Prostate gland (tissue), 2 donors: ENCODE measurements at places on chromosomes 7 and 10. TPM values are rescaled to one million over a fixed set of nuclear protein-coding genes. Genes with fewer than 3 reads are reported as not detected.

DNA sequence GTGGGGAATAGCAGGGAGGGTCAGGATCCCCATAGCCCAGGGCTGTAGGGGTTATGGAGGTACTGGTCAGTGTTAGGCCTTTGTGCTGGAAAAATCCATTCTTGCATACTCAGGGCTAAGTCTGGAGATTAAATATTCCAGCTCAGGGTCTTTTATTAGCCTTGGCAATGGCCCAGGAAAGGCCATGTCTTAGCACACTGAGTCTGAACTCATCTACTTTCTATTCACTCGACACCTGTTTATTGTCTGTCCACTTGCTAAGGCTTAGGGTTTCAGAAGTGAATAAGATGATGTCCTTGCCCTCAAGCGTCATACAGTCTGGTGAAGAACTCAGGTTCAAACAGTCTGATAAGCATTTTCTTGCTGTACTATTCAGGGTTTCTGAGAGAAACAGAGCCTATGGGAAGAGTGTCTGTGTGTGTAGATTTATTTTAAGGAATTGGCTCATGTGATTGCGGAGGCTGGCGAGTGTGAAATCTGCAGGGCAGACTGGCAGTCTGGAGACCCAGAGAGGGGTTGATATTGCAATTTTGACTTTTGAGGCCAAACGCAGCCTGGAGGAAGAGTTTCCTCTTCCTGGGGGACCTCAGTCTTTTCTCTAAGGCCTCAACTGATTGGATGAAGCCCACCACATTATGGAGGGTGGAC, 135.8 kb downstream of the RAMP3 start:
- H3K4me1 ChIP-seq: no peaks in the 10 kb centered on the region
- no peaks in the 10 kb centered on the region for H3K36me3 ChIP-seq
- no peaks in the 10 kb centered on the region for H3K27me3 ChIP-seq
- no peak overlapping the region for H3K4me3 ChIP-seq

- no peak overlapping the region for H3K27ac ChIP-seq
- no peaks in the 10 kb centered on the region for H3K36me3 ChIP-seq
- no peak for DNase-seq
- no peaks in the 10 kb centered on the region for H3K27me3 ChIP-seq
- H3K4me3 ChIP-seq: no peak overlapping the region
- H3K4me1 ChIP-seq: no peaks in the 10 kb centered on the region
These were observed 45.5 kb upstream of the ANAPC16 start for GRCh38 chr10:72170263-72170662.

- H3K36me3 ChIP-seq: no peaks in the 10 kb centered on the region
- no peak overlapping the region for H3K27ac ChIP-seq
- DNase-seq: no peak
- no peaks in the 10 kb centered on the region for H3K27me3 ChIP-seq
- no peak overlapping the region for H3K4me3 ChIP-seq
- H3K4me1 ChIP-seq: no peaks in the 10 kb centered on the region
These were observed 30.0 kb downstream of the EEPD1 start for GRCh38 chr7:36182854-36183604.

DNA sequence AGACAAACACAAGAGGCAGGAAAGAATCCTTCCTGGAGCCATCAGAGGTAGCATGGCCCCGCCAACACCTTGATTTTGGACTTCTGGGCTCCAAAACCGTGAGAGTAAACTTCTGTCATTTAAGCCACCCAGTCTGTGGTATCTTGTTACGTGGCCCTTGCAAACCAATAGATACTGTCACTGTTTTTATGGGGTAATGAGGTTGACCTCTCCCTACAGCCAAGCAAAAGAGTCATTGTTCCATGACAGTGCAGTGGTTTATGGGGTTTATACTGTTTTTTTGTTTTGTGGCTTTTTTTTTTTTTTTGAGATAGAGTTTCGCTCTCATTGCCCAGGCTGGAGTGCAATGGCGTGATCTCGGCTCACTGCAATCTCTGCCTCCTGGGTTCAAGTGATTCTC, 32.8 kb downstream of the KIAA1549 start:
- no peak overlapping the region for H3K4me3 ChIP-seq
- H3K27ac ChIP-seq: no peak overlapping the region
- no peaks in the 10 kb centered on the region for H3K36me3 ChIP-seq
- DNase-seq: no peak

GRCh38 chr7:105022458-105022857, 8.5 kb downstream of the KMT2E start:
- H3K27me3 ChIP-seq: no peaks in the 10 kb centered on the region
- no peaks in the 10 kb centered on the region for H3K4me1 ChIP-seq
- no peaks in the 10 kb centered on the region for H3K36me3 ChIP-seq
- no peak overlapping the region for H3K27ac ChIP-seq
- no peak for DNase-seq
- no peak overlapping the region for H3K4me3 ChIP-seq

GRCh38 chr7:30879139-30880124, 32.2 kb upstream of the AQP1 start:
- no peaks in the 10 kb centered on the region for H3K36me3 ChIP-seq
- H3K27ac ChIP-seq: no peak overlapping the region
- H3K27me3 ChIP-seq: no peaks in the 10 kb centered on the region
- no peak overlapping the region for H3K4me3 ChIP-seq

DNA sequence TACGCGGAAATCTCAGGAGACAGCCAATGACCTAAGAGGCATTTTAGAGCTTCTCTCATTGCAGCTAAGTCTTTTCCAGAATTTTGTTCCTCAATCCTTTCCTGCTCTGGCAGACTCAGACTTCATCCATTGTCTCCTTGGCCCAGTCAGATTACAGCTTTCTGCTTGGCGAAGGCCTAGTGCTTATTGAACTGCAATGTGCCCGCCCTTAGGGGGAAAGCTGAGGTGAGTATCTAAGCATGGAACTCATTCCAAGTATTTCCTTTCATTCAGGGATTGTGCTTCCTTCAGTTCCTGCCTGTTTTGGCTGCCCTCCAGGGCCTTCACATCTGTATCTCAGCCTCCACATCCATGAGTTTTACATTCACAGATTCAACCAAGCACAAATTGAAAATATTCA, 37.5 kb downstream of the PRLHR start:
- no peaks in the 10 kb centered on the region for H3K27me3 ChIP-seq
- no peak overlapping the region for H3K27ac ChIP-seq
- H3K4me3 ChIP-seq: no peak overlapping the region
- no peaks in the 10 kb centered on the region for H3K36me3 ChIP-seq
- no peaks in the 10 kb centered on the region for H3K4me1 ChIP-seq
- no peak for DNase-seq

DNA sequence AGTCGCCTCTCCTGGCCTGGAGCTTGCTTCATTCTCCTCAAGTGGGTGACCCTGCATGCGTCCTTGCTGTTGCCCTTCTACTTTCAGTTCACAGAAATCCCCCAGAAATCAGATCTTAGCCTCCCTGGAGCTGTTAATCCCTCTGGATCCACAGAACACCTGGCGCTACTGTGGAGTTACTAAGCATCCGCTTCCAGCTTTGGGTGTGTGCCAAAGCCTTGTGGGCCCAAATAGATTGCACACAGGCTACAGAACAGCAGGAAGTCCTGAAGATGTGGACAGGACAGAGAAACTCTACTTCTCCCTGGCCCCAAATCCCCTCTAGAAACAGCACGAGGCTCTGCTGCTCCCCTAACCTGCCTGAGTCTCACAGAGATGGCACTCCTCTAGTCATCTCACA, 36.6 kb upstream of the PDLIM1 start:
- no peak overlapping the region for H3K27ac ChIP-seq
- no peak overlapping the region for H3K4me3 ChIP-seq
- H3K36me3 ChIP-seq: no peaks in the 10 kb centered on the region
- peak; percentile 52 for DNase-seq
- no peaks in the 10 kb centered on the region for H3K27me3 ChIP-seq

- no peaks in the 10 kb centered on the region for H3K36me3 ChIP-seq
- no peaks in the 10 kb centered on the region for H3K27me3 ChIP-seq
- H3K4me3 ChIP-seq: no peak overlapping the region
- no peaks in the 10 kb centered on the region for H3K4me1 ChIP-seq
- no peak overlapping the region for H3K27ac ChIP-seq
- DNase-seq: no peak
These were observed 328.9 kb downstream of the RPS24 start for GRCh38 chr10:78362406-78363022.

- DNase-seq: no peak
- no peak overlapping the region for H3K4me3 ChIP-seq
- no peaks in the 10 kb centered on the region for H3K4me1 ChIP-seq
- H3K27ac ChIP-seq: no peak overlapping the region
- no peaks in the 10 kb centered on the region for H3K27me3 ChIP-seq
- H3K36me3 ChIP-seq: no peaks in the 10 kb centered on the region
These were observed 21.2 kb downstream of the BMPER start for GRCh38 chr7:33926535-33926934.

GRCh38 chr10:32901815-32902214, 56.2 kb downstream of the ITGB1 start:
- no peaks in the 10 kb centered on the region for H3K36me3 ChIP-seq

- H3K27ac ChIP-seq: no peak overlapping the region
- DNase-seq: no peak
- no peaks in the 10 kb centered on the region for H3K27me3 ChIP-seq
- H3K4me3 ChIP-seq: no peak overlapping the region
- H3K36me3 ChIP-seq: no peaks in the 10 kb centered on the region
- no peaks in the 10 kb centered on the region for H3K4me1 ChIP-seq
These were observed 73.4 kb upstream of the LAMB4 start for GRCh38 chr7:108203537-108203936.

GRCh38 chr10:129788215-129788614, 175.9 kb downstream of the EBF3 start:
- DNase-seq: no peak
- H3K36me3 ChIP-seq: no peaks in the 10 kb centered on the region
- no peak overlapping the region for H3K27ac ChIP-seq
- no peaks in the 10 kb centered on the region for H3K27me3 ChIP-seq
- no peak overlapping the region for H3K4me3 ChIP-seq

DNA sequence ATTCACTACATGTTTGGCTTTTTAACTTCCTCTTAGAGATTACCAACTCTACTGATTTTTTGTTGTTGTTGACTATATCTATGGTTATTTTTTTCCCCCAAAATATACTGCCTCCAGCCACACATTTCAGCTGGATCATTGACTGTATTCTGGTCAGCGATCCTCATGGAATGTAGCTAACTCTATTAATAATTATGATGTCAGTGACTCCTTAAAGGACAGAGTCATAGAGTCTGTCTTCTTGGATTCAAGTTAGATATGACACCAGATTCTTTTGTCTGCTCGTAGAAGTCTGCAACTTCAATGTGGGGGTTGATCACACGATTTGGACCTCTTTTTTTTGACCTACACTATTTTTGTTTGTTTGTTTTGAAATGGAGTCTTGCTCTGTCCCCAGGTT, 33.2 kb downstream of the UBN2 start:
- H3K27ac ChIP-seq: no peak overlapping the region
- no peaks in the 10 kb centered on the region for H3K36me3 ChIP-seq
- no peaks in the 10 kb centered on the region for H3K27me3 ChIP-seq
- no peaks in the 10 kb centered on the region for H3K4me1 ChIP-seq

DNA sequence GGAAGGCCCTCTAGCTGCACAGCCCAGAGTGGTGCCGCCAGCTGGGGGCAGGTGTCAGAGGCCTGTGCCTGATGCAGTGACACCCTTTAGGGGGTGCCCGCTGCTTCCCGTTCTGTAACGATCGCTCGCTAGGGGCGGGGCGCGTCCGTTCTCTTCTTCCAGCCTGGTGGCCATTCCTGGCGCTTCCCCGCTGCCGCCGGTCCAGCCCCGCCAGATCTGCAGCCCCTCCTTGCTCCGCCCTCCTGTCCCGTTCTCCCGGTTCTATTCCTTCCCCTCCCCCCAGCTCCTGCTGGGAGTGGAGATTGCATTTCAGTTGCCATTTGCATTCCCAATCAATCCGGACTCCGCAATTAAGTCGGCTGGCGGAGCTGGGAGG, 39.2 kb downstream of the AGAP3 start:
- H3K4me3 ChIP-seq: peak overlapping the region; percentile 9
- no peaks in the 10 kb centered on the region for H3K36me3 ChIP-seq
- no peaks in the 10 kb centered on the region for H3K27me3 ChIP-seq

DNA sequence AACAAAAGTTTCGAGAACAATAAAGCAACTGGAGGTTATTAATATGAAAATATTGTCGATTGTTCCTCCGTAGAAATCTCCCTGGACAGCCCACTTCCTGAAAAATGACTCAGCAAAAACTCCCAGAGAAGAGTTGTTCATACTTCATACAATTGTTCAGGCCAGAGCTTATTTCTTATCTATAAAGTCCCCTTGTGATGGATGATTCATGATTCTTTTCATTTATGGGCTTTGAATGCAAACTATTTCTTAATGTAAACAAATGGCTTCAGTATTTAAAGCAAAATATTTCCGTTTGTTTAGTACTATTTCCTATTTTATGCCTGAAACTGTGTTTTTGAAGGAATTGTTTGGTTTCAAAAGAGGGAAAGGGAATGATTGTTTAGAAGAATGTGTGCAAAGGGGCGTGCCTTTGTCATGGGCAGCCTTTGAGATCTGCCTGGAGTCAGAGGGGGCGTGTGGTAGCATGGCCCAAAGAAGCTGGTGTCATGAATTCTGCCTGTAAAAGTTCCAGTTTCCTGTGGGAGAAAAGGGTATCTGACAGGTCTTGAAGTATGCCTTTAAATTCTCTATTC, 26.2 kb upstream of the EXOC6 start:
- H3K4me1 ChIP-seq: no peaks in the 10 kb centered on the region
- H3K27me3 ChIP-seq: no peaks in the 10 kb centered on the region
- H3K36me3 ChIP-seq: no peaks in the 10 kb centered on the region
- DNase-seq: no peak

- no peak overlapping the region for H3K27ac ChIP-seq
- DNase-seq: peak; percentile 83
- no peaks in the 10 kb centered on the region for H3K27me3 ChIP-seq
- no peaks in the 10 kb centered on the region for H3K36me3 ChIP-seq
These were observed 22.9 kb downstream of the PDGFA start for GRCh38 chr7:496528-497295.

CLDN3 gene
- total RNA-seq: 156 TPM

CLRN3 gene
- not detected for total RNA-seq

OPN4 gene
- total RNA-seq: not detected

CLDN4 gene
- total RNA-seq: 162 TPM
